ENCODE measurements at places on chromosomes 2 and 18.

DNA sequence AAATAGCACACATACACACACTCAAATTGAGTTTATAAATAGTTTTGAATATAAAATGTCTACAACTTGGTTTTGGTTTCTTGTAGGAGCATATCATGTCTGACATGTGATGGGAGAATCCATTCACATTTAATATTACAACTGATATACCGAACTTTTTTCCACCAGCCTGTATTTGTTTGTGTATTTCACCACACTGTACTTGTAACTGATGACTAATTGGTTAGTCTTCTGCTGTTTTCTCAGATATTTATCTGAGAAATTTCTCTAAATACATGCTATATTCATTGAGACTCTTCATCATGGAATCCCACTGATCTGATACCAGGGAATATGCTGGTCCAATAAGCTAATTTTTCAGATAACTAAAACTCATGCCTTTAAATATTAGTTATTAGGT is 56.3 kb upstream of the UBXN4 start:
- DNase-seq = no peak

GRCh38 chr2:195270466-195271039 is 386.5 kb upstream of the SLC39A10 start:
- no peak for DNase-seq

GRCh38 chr2:46411985-46412384 is 67.4 kb upstream of the TMEM247 start:
- no peak for DNase-seq

GRCh38 chr2:45845566-45845965 is 194.1 kb downstream of the PRKCE start:
- DNase-seq = no peak

- DNase-seq = no peak
Observed at GRCh38 chr18:5868218-5868854, 27.0 kb downstream of the TMEM200C start.

- DNase-seq = peak; percentile 36
Observed at GRCh38 chr2:127197475-127198385, 22.4 kb downstream of the CYP27C1 start.

DNA sequence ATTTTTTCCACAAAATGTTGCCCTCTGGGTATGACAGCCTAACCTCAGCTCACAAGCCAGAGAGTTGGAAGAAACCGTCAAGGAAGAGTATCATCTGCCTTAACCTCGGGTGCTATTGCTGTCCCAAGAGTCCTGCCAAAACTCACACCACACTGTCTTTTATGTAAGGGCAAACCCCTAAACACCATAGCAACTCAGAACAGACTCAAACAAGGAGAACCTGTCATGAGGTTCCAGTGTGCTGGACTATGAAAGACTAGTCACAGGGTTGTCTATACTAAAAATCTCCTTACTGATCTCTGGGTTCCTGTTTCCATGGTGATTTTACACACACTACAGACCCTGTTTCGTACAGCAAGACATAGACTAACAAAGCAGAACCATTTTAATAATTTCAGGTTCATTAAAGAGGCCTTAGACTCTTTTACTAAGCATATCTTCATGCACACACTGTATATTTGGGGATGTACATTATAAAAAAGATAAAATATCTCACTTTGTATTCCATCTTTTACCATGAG is 159.8 kb downstream of the PKP4 start:
- DNase-seq = no peak

- DNase-seq = no peak
Observed at GRCh38 chr2:223727562-223727961, 109.8 kb downstream of the AP1S3 start.

- no peak for DNase-seq
Observed at GRCh38 chr2:234136461-234136860, 86.0 kb downstream of the SPP2 start.

DNA sequence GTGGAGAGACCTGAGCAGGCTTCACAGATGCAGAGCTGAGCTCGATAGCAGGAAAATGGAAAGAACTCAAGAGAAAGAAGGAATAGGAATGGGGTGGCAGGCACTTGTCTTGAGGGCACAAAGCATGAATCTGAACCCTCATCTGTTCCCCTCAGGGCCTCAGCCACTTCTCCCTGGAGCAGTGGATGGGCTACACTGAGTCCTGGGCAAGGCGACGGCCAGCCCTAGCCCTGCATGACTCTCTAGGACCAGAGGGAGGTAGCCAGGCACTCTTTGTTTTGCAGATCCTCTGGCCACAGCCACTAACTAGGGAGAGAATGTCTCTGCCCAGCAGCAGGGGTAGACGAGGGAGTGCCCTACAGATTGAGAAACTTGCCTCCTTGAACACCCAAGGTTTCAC is 3.4 kb upstream of the TEX51 start:
- DNase-seq = no peak

DNA sequence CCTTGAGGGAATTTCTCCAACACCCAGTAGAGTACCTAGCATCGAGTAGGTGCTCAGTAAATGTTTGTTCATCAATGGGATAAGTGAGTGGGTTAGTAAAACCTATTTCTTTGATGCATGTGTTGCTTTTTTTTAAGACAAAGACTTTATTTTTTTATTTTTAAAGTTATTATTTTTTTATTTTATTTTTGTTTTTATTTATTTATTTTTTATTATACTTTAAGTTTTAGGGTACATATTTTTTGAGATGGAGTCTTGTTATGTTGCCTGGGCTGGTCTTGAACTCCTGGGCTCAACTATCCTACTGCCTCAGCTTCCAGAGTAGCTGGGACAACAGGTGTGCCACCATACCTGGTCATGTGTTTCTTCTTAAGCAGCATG is 20.8 kb downstream of the PLEK start:
- DNase-seq = no peak

GRCh38 chr2:240520974-240521350 is 36.8 kb downstream of the ANKMY1 start:
- DNase-seq = no peak

DNA sequence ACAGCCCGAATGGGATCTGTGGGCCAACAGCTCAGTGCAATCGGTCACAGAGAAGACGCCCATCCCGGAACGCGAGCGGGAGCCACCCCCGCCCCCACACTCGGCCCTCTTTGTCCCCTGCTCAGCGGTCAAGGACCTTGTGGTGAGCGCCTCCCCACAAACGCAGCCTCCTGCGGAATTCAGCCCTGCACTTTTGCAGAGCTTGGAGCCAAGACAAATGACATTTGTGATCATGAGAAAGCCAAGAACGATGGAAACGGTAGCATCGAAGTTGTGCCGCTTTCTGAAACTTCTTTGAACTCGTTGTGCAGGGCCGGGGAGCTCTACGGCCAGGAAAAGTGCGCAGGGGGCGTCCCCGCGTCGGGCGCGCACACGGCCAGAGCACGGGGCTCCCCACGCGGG is 6.7 kb upstream of the SALL3 start:
- DNase-seq = no peak

- no peak for DNase-seq
Observed at GRCh38 chr2:102770506-102770905, 8.7 kb downstream of the TMEM182 start.

DNA sequence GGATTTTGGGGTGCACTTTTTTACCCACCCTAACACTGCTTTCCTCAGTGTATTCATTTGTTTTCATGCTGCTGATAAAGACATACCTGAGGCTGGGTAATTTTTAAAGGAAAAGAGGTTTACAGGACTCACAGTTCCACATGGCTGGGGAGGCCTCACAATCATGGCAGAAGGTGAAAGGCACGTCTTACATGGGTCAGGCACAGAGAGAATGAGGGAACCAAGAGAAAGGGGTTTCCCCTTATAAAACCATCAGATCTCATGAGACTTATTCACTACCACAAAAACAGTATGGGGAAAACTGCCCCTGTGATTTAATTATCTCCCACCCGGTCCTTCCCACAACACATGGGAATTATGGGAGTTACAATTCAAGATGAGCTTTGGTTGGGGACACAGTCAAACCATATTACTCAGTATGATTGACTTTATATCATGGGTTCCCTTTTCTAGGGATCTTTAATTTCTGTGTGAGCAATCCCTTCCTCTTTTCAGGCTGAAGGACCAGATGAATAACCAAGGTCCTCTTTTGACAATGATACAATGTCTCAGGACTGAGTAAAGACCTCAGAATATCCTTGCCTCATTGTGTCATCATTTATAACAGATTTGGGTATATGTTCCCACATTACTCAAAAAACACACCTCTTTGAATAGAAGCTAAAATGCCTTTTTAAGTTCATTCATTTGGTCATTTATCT is 100.1 kb upstream of the TRIB2 start:
- DNase-seq = no peak

DNA sequence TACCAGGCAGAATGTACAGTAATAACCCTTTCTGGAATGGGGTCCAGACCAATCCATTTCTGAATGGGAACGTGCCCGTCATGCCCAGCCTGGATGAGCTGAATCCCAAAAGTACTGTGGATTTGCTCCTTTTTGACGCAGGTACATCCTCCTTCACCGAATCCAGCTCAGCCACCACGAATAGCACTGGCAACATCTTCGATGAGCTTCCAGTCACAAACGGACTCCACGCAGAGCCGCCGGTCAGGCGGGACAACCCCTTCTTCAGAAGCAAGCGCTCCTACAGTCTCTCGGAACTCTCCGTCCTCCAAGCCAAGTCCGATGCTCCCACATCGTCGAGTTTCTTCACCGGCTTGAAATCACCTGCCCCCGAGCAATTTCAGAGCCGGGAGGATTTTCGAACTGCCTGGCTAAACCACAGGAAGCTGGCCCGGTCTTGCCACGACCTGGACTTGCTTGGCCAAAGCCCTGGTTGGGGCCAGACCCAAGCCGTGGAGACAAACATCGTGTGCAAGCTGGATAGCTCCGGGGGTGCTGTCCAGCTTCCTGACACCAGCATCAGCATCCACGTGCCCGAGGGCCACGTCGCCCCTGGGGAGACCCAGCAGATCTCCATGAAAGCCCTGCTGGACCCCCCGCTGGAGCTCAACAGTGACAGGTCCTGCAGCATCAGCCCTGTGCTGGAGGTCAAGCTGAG is 89.6 kb downstream of the SH3BP4 start:
- DNase-seq = no peak

DNA sequence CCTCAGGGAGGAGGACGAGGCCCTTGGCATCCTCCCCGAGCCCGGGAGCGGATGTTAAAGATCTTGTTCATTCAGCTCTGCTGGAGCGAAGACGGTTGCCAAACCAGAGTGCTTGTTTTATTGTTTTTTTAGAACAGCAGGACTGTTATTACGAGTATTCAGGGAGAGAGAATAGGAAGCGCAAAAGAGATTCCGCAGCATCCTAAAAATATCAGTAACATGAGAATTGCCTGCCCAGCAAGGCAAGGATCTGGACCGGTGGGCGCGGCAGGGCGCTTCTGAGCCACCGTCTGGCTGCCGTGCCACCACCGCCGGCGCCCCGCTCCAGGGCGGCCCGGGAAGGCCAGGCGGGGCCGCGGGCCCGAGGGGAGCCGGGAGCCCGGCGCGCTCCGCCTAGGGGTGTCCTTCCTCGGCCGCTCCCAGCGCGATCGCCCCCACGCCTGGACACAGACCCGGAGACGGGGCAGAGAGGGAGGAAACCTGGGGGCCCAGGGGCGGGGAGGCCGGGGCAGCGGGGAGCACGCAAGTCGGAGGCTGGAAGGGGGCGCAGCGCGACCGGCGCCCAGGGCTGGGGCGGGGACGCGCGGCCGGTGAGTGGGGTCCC is 843 bp downstream of the CYS1 start:
- DNase-seq = no peak

DNA sequence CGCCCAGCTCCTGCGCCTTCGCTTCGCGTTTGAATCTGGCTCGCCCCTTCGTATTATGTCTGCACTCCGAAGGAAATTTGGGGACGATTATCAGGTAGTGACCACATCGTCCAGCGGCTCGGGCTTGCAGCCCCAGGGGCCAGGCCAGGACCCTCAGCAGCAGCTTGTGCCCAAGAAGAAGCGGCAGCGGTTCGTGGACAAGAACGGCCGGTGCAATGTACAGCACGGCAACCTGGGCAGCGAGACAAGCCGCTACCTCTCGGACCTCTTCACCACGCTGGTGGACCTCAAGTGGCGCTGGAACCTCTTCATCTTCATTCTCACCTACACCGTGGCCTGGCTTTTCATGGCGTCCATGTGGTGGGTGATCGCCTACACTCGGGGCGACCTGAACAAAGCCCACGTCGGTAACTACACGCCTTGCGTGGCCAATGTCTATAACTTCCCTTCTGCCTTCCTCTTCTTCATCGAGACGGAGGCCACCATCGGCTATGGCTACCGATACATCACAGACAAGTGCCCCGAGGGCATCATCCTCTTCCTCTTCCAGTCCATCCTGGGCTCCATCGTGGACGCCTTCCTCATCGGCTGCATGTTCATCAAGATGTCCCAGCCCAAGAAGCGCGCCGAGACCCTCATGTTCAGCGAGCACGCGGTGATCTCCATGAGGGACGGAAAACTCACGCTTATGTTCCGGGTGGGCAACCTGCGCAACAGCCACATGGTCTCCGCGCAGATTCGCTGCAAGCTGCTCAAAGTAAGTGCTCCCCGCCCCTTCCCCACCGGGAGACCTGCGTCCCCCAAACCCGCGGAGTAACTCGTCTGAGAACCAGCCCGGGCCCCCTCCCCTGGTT is 453 bp downstream of the KCNJ3 start:
- DNase-seq = no peak

GRCh38 chr2:85763831-85764230 is 10.0 kb downstream of the ATOH8 start:
- no peak for DNase-seq
